CD4-positive, alpha-beta T cell treated with Interleukin-10 for 1 hour (primary cell): ENCODE measurements at places on chromosomes 7 and 10.
A peak's percentile ranks its signal among the peaks of the same experiment; 100 is the strongest.

GRCh38 chr7:4724648-4725013, 42.5 kb downstream of the FOXK1 start:
- DNase-seq = no peak

DNA sequence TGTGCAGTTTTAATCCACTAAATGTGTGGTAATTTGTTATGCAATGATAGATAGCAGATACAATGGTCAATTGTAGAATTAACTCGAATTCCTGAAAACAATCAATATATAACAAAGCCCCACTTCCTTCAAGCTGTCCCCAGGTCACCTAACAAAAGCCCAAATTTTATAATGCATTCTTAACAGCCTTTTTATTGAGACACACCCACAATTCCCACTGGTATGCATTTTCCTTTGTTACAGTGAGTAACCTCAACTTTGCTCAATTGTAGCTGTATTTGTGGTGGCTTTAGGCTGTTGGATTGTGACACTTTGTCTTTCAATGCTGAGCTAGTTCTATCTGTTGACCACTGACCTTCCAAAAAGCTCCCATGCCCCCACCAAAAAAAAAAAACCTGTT, 279.8 kb upstream of the CACNA2D1 start:
- no peak for DNase-seq

DNA sequence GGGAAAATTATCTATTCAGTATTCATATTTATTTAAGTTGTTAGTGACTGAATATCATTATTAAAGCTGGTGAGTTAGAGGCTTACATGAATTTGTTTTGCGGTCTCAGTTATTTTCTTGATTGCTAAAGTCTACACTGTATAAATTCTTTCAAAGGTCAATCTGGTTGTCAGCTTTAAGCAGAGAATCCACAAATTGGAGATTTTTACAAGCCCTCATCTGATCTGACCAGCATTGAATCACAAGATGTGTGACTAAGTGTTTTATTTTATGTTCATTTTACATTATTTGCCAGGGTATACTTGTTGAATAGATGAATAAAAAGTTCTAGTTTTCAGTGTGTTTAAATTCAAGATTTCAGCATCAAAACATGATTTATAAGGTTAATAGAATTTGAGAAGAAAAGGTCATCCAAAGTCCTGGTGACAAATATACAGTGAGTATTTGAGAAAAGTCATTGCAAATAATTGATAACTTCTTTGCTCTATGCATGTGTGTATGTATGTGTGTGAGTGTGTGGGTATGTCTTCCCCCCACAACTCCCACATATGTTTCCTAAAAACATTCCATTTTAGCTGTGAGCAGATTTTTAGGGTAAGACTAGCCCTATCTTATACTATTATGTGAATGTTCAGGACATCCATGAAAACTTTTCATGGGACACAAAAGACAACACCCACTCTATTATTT, 4.4 kb downstream of the SEMA3A start:
- DNase-seq = no peak

- no peak for DNase-seq
Observed at GRCh38 chr10:58102897-58103296, 164.8 kb downstream of the IPMK start.

DNA sequence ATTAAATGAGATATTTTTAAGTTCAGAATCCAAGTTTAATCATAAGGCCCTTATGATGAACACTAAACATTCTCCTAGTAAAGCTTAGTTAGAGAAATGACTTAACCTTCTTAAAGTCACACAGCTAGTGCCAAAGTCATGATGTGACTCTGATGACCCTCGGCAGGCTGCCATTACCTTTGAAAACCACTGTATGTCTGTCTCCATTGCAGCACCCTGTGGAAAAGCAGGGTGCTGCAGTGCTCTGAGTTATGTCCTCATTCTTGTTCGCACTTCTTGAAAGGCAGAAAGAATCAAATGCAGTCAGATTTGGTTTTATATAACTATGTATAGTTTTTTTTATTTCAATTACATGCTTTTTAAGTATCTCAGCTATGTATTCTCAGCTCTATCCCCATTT, 105.0 kb downstream of the PHTF2 start:
- peak; percentile 7 for DNase-seq

- peak; percentile 7 for DNase-seq
Observed at GRCh38 chr7:875476-876076, 778 bp upstream of the GET4 start.

GRCh38 chr10:44682507-44682906, 228.6 kb upstream of the TMEM72 start:
- DNase-seq = no peak
